ENCODE measurements at places on chromosomes 3 and 15.

DNA sequence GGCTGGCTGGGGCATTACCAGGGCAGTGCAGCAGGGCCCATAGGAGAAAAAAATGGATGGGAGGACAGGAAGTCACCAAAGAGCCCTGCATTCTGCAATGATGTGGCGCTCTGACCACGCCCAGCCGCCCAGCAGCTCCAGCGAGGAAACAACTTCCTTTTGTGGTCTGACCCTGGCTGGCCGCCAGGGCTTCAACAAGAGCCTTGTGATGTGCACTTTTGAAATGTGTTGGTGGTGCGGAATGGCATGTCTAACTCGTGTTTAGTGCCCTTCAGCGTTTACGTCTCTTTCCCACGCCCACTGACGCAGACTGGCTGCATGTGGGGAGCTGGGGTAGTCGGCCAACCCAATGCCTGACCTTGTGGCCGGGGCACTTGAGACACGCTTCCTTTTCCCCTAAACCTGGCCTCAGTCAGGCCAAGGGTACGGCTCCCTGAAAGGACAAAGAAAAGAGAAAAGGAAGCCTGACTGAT lies 81.9 kb upstream of the CTNNB1 start:
- peak; percentile 84 for DNase-seq

DNA sequence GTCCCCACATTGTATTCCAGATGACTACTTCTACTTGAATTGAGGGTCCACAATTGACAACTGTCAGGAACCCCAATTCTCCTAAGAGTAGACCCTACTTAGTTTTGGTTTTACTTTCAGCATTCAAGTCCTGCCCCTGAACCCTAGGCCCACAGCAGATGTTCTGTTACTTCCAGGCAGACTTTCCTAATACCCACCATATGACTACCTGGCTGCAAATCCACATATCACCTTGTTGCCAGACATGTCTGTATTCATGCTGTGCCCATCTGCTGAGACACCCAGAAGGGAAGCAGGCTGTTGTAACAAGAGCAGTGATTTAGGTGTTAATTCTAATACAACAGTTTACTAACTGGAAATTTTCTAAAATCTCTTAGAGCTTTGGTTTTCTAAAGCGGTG lies 235.1 kb upstream of the CCDC54 start:
- no peak for DNase-seq

- no peak for DNase-seq
These were observed 1.7 kb downstream of the HYAL2 start for GRCh38 chr3:50320853-50321335.

DNA sequence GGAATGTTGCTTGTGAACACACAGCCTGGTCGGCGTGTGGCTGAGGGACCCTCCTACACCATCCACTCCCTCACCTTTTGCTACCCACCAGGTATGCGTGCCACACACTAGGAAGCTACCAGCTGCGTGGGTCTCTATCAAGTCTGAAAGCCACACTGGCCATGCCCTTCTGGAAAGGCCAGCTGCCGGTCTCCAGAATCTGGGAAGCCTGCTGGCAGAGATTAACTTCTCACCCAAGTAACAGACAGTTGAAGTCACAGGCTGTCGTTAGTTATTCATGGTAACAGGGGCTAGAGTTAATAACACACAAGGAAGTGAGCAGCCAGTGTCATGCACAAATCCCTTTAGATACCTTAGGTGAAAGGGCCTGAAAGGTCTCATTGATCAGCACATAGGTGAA lies 48.1 kb downstream of the SUSD5 start:
- no peak for DNase-seq

GRCh38 chr15:66459818-66460615 lies 37.5 kb downstream of the SNAPC5 start:
- no peak for DNase-seq

DNA sequence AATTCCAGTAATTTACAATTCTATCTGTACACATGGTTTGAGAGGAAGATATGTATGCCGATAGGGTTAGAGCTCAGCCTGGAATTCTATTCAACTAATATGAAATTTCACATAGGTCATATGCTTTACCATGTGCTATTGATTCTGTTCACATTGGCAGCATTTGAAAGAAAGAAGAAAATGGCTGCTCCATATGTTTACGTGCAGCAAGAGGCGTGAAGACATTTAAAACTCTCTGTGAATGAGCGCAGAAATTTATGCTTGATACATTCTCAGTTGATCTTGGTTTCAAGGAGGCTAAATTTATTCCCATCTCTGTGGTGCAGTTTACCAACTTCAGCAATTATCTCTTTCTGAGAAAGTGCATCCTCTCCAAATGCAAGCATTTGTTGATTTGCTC lies 478.9 kb downstream of the CNTN4 start:
- DNase-seq, result no peak

DNA sequence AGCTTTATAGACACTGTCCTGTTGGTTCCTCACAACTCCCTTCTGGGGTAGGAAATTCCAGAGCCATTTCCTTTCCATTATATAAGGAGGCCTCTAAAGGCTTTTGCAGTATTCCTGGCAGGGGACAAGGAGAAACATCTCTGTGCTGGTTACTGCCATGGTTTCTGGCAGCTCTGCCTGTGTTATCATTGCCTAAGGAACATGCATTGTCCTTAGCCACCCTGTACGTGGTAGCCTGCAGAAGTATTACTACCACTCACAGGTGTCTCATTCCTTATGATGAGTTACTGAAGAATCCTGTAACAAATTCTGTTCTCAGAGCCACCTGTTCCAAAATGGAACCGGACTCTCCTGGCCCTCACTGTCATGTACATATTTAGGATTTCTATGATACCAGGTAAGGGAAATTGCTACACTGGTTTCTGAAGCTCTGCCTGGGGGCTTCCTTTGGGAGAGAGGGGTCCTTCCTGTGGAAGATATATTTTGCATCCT lies 58.0 kb downstream of the UMPS start:
- DNase-seq, result no peak

- DNase-seq, result no peak
These were observed 91.0 kb downstream of the CPN2 start for GRCh38 chr3:194259982-194260766.

DNA sequence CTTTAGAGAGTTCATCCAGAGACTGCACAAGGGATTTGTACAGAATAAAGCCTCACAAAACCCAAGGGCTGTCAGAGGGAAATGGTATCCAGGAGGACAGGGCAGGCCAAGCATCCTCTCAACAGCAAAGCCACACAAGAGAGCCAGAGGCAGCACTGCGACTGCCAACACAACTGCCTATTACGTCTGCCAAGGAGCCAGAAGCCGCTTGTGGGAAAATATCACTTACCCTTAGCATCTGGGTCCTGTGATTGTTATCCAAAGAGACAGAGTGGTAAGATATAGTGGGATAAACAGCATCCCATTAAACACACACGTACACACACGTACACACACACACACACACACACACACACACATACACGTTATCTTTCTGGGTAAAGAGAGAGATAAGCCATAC lies 618.3 kb upstream of the AGTR1 start:
- no peak for DNase-seq

GRCh38 chr3:132343018-132343612 lies 25.9 kb downstream of the ACP3 start:
- peak; percentile 4 for DNase-seq

- DNase-seq, result peak; percentile 24
These were observed 448 bp downstream of the PLXNB1 start for GRCh38 chr3:48429317-48429959.

DNA sequence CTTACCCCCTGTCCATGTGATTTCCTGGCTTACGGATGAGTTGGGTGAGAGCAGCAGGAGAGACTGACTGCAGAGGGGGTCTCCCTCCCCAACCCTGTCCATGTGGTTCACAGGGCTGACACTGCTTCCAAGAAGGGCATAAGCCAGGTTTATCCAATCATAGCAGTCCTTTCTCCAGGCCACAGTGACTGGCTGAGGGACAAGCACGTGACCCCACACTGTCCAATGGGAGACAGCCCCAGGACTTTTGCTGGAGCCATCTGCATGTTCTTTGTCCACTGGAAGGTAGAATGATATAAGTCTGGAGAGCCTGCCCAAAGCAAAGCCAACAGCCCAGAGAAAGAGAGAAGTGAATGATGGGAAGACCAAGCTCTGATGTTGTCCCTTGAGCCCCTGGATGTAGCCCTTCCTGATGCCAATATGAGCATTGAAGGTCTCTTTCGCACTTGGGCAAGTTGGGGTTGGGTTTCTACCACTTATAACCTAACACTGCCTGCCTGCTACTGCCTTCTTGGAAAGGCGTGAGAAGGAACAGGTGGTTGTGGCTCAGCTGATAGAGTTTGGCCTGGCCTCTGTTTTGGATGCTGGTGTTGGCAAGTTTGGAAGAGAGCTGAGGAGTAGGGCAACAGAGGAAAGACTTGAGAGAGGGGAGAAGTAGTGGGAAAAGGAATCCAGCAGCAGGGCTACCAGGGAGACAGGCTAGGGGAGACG lies 41.3 kb upstream of the GRIP2 start:
- DNase-seq, result no peak
